Sciatic nerve (tissue), 2 donors: ENCODE measurements at places on chromosomes 2 and 18.
A peak's percentile ranks its signal among the peaks of the same experiment; 100 is the strongest.

DNA sequence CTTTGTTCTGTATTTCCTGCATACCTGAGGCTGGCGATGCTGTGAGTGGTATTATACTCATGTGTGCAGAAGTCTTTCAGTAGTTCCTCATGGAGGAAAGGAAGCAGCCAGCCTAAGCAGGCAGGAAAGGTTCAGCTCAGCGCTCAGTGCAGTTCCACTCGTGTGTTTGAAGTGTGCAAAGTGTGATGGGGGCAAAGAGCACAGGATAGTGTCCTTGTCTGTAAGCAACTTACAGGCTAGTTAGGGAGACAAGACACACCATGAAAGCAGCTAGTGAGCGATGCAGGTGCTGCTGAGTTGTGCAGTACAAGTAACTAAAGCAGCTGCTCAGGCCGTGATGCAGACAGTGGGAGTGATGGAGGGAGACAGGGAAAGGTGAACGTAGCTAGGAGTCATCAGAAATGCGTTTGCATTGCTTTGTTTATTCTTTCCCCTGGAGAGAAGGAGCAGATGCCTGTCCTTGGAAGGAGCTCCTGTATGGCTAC lies 146.2 kb downstream of the LDLRAD4 start:
- DNase-seq: no peak

DNA sequence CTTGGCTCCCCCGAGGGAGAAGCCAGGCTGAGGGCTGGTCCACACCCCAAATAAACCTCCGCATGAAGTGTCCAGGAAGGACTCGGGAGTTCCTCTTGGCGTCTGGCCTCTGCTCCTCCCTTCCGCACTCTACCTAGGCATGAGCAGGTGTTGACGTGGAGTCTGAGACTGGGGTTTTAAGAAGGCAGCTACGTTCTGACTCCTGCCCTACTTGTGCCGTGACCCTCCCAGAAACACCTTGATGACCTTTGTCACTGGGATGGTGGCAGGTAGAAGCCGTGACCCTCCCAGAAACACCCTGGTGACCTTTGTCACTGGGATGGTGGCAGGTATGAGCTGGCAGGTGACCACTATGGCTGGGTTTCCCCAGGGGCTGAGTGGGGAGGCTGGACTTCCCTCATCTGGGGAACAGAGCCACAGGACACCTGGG lies 54.8 kb downstream of the HS6ST1 start:
- DNase-seq: peak; percentile 38

DNA sequence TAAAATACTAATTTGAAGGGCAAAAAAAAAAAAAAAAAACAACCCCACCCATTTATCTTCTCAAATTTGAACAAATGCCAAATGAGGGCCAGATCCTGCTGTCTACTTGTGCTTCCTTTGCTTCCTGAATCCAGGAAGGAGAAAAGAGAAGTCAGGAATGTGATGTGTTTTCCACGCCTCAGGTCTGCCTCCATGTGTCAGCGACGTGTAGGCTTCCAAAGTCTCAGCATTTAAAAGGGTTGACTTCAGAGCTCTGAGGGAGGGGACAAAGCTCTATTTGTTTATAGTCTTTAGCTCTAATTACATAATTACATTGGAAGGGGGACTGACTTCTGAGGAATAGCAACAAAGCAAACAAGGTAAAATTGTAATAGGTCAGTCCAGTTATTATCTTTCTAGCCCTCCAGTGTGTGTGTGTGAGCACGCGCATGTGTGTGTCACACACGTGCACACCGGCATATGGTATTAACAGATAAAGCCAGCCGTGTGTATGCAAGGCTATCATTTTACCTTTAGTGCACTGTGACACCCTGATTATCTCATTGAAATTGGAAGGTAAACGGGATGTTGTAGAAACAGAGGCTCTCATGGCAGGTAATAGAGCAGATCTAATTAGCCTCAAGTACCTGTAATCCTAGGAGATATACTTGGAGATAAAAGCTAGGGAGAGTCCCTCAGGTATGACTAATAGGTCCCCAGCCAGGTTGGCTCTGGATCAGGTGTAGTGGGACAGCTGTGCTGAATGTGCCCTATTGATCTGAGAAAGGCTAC lies 911.4 kb upstream of the ZEB2 start:
- DNase-seq: no peak

DNA sequence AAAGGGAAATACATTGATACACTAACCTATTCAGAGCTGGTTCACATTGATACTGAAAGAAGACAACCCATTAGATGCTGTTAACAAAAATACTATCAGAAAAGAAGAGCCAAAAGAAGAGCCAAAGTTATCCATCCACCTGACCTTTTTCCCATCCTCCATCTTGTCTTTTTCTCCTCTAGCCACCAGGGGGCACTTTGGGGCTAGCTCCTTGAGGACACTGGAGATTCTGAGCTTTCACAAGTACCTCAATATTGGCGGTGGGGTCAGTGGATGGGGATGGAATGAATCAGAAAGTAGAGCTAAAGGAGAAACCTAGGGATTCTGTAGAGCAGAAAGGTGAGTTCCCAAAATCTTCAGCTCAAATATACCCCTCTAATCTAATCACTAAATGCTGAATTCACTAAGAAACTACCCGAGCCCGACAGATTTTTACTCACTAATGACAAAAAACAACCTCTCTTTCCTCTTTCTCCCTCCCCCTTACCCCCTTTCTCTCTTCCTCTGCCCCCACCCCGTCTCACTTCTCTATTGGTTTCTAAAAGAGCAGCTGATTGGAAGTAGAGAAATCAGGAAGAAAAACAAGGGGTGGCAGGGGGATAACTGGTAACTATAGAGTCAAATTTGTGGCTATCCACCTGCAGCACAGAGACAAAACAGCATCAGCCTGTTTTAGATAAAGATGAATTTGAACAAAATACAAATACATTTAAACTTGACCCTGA lies 203.3 kb downstream of the TCF4 start:
- DNase-seq: no peak

DNA sequence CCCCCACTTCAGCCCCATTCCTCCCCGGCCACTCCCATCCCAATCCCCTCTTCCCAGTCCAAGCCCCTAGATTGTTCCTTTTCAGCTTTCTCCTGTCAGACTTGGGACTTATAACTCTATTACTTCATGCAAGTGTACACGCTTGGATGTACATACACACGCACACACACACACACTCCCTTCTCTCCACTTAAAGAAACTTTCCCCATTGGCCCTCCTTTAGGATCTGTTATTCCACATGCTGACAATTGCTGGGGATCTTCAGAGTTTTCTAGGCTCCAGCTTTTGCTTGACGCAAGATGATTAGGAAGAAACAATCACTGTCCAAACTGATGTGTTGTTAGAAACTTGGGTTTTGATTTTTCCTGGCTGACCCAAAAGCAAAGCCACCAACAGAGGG lies 75.4 kb downstream of the CDK15 start:
- no peak for DNase-seq

GRCh38 chr2:166494140-166494624 lies at the start of gene SCN7A:
Gene SCN7A, minus strand, starts transcription at chr2:166494249. Its CDS starts 16,553 bp downstream, at chr2:166477696.
- DNase-seq: peak; percentile 87

DNA sequence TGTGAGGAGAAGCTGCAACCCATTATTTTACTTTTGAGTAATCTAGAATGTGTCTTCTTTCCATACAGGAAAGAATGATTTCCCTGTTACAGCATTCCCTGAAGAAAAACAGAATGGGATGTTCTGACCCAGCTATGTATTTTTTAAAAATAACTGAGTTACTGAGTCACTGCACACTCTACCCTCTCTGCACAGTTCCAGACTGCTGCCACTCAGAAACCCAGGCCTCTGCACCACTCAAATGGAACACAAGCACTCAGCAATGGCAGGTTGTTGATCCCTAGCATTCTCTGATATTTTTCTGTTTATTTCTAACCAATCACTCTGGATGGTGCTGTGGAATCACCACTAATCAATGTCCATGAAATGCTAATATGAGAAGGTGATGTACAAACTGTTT lies 1300.0 kb upstream of the FAM98A start:
- DNase-seq: no peak

GRCh38 chr18:57980573-57981307 lies 63.3 kb upstream of the NEDD4L start:
- no peak for DNase-seq

DNA sequence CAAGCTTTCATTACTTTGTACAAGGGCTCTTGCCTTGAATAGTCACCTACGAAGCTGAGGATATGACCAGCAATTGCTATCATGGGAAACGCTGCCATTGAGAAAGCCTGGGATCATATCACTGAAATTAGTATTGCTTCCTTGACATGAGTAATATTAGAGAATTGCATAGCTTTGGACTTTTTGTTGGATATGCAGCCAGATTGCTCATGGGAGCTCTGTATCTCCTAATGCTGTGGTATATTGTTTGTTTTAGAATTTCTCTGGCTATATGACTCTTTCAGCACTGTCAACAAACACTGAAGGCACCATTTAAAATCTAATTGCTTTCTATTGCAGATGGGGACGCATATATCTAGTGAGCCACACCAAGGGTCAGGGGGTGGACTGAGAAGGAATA lies 80.0 kb upstream of the WDSUB1 start:
- no peak for DNase-seq
